ENCODE measurements at places on chromosomes 3 and 15.

- DNase-seq: no peak
Measured at GRCh38 chr15:40115670-40116093, 7.0 kb upstream of the BMF start.

DNA sequence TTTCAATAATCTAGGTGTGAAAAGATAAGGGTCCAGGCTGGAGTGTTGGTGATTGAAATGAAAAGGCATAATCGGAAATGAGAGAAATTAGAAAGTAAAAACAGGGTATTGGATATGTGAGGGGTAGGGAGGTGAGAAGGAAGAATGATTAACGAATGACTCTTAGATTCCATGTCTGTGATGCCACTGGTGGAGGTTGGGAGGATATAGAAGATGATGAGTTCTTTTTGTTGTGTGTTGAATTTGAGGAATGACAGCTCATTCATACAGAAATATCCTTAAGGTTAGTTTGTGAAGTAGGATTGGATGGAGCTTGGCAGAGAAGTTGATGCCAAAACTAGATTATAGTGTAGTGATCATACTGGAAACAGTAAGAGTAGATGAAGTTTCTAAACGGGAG, 72.2 kb upstream of the CCNL1 start:
- no peak for DNase-seq

DNA sequence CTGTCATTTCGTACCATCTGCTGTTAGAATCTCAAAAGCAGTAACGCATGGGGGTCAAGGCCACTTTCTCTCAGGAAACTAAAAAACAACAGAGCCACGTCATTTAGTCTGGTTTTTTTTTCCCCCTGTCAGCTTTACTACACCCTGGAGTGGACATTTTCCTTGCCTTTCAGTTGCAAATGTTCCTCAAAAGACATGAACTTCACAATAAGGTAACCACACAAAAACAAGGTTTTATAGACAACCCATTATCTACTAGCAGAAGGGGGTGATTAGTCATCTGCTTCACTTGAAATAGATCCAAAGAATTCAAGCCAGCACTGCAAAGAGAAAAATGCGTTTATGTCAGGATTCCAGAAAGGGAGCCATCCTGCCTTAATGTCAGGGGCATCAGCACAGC, 171.8 kb upstream of the CDIN1 start:
- DNase-seq: no peak

GRCh38 chr3:52679199-52679538, 6.5 kb downstream of the PBRM1 start:
- no peak for DNase-seq

DNA sequence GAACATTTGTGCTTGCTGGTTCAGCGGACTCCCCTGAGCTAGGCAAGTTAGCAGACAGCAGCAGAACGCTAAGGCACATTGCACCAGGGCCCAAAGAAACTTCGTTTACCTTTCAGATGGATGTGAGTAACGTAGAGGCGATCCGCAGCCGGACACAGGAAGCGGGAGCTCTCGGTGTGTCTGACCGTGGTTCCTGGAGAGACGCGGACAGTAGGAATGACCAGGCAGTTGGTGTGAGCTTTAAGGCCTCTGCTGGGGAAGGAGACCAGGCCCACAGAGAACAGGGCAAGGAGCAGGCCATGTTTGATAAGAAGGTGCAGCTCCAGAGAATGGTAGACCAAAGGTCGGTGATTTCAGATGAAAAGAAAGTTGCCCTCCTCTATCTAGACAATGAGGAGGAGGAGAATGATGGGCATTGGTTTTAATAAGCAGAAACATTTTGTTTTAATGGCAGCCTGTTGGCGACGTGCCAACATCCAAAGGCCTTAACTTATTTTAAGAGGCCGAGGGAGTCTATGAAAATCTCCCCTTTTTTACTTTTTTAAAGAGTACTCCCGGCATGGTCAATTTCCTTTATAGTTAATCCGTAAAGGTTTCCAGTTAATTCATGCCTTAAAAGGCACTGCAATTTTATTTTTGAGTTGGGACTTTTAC, 27.9 kb downstream of the SYNM start:
- no peak for DNase-seq

- no peak for DNase-seq
Measured at GRCh38 chr3:194471863-194472262, 14.9 kb downstream of the ATP13A3 start.

DNA sequence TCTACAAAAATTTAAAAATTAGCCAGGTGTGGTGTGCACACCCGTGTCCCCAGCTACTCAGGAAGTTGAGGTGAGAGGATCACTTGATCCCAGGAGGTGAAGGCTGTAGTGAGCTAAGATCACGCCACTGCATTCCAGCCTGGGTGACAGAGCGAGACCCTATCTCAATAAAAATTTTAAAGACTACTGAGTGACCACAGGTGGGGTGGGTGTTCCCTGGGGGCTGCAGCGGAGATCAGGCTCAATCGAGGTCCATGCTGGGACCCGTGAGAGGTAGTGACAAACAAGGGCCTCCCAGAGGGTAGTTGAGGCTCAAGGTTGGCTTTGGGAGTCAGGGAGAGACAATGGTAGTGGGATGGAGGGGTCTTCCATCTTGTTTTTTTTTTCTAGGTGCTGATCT, 38.9 kb upstream of the LIMD1 start:
- DNase-seq: no peak

GRCh38 chr3:123081718-123082369, 15.0 kb downstream of the PDIA5 start:
- no peak for DNase-seq

DNA sequence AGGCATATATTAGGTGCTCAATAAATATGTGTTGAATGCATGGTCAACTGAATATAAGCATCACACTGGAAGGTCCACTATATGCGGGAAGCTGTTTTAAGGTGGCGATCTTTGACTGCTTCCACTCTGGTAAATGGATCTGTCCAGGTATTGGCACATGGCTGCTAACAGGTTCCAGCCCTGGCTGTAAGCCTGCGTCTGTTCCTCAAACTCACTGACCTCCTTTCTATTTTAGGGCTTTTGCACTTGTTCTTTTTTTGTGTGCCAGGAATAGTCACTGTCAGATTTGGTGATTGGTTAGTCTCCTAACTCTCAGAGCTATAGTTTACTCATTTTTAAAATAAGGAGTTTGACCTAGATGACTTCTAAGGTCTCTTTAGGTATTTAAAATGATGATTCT, 46.2 kb downstream of the ADAMTSL3 start:
- DNase-seq: no peak

GRCh38 chr3:10432931-10433330, 72.5 kb downstream of the ATP2B2 start:
- no peak for DNase-seq

- no peak for DNase-seq
Measured at GRCh38 chr3:129773691-129774663, 119.5 kb downstream of the TMCC1 start.

DNA sequence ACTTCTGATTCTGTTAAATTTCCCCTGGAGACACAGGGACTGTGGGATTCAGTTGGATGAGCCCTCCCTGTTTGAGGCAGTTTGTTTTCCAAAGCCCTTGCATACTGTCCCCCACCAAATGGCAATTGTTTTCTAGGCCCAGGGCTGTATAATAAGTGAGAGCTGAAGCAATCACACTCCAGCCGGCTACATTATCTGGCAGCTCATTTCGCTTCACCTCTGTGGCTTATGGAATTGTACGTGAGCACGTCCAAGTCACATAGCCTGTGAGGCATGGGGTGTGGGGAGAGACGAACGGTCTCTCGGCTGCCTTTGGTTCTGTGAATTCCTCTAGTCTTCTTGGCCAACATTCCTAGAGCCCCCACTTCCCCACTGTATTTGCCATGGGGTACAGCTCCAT, 10.7 kb downstream of the RBP2 start:
- no peak for DNase-seq

DNA sequence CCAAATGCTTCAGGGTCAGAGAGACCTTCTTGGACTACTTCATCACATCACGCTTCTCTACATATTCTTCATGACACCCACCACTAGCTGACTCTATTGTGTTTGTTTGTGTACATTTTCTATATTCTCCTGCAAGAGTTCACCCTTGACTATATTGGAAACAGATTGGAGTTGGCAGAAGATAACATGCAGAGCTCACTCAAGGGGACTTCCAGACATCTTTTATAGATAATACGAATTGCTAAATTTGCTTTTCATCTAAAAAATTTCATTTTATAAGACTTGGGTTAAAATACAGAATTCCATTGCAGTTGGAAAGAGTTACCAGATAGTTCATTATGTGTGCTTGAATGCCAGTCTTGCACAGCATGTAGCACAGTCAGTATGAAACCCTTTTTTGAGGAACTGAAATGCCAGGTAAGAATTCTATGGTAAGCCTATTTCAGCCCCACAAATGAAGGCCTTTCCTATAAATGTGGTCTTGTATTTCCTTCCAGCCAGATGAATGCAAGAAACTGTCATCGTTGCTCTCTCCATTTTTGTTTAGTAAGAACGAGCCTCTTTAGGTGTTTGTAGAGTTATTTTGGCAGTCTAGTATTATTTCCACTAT, 177.6 kb downstream of the GHSR start:
- DNase-seq: no peak

DNA sequence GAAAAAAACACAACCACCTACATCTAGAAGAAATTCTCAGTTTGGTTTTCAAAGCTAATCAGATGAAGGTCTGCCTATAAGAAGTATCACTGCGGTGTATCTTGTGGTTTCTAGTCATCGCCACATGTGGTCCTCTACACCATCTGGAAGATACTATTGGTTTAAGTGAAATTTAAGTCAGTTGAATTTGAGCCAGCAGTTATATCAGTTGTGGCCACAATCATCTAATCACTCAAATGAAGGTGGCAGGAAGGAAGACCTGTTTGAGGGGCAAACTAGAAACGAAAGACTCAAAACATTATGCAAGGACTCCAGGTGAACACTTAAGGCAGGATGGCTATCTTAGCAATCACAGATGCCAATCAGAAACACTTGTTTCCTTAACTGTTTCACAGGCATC, 48.7 kb downstream of the ETV5 start:
- DNase-seq: no peak

DNA sequence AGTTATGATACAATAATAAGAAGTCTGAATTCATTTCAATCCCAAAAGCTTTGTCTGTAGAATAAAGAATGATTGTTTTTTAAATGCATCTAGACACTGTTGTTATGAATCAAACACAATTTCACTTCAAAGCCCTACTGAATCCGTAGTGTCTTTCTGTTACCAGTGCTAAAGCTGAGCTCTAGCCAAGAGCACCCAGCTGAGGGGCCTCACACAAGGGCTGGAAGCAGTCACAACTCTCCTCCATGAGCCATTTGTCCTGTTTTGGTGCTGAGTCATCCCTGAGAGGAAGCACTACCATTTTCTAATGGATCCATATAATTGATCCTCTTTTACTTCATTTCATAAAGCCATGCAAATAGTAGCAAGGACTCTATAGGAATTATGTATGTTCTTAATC, 158.2 kb upstream of the ANKRD28 start:
- no peak for DNase-seq

DNA sequence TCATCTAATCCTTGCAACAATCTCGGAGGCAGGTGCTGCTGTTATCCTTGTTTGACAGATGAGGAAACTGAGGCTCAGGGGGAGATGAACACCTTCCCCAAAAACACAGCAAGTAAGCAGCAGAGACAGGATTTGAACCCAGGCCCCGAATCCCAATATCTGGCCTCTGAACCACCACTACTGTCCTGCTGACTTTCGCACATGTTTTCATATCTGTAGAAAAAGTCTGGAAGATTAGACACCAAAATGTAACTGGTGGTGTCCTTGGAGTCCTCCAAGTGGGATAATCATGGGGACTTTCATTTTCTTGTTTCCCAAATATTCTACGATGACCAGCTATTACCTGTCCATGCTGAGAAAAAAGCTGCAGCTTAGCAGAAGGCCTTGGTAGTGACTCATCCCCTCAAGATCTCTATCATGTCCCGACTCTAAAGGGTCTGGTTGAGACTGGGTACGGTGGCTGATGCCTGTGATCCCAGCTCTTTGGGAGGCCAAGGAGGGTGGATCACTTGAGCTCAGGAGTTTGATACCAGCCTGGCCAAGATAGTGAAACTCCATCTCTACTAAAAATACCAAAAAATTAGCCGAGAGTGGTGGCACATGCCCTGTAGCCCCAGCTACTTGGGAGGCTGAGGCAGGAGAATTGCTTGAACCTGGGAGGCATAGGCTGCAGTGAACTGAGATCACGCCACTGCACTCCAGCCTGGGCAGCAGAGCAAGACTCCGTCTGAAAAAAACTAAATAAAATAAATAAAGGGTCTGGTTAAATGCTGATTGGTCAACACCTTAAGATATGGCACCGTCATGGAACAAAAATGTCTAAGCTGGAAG, 8.6 kb downstream of the IRAK2 start:
- no peak for DNase-seq

DNA sequence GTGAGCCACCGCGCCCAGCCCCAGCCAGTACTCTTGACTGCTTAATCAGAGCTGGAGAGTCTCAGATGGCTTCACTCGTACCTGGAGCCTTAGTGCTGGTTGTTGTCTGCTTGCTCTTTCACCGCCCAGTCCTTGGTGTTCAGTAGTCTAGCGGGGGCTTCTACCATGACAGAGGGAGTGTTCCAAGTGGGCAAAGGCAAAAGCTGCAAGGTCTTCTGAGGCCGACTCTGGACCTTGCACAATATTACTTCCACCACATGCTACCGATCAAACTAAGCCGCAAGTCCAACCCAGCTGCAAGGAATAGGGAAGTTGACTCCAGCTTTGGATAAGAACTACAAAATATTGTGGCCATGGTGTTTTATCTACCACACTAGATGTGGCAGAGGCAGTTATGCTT, 6.6 kb downstream of the PARL start:
- DNase-seq: no peak

DNA sequence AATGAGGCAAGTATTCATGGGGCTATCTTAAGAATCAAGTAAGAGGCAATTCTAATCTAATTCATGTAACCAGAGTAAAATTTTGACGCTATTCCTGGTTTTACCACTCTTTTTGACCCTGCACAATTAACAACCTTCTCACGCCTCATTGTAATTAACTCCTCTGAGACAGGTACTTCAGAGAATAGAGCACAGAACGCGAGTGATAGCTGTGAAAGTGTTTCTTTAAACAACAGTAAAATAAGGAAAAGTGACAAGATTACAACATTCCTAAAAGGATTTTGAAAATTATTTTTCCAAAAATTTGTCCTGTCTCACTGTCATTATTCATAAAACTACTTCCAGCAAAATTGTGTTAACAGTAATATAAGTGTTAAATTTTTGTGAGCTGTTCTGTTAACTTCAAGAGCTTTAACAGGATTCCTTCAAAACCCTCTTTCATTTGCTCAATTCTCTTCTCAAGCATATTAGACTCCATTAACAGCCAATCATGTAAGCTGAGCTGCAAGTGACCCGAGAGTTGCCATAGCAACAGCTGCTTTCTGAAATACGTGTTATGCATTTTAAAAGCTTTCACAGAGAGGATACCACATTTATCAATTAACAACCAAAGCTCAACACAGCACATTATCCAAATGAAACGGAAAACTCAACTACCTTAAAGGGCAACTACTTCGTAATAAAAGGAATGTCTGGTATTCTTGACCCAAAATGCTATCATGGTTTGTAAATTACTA, 93.1 kb downstream of the STAG1 start:
- no peak for DNase-seq

DNA sequence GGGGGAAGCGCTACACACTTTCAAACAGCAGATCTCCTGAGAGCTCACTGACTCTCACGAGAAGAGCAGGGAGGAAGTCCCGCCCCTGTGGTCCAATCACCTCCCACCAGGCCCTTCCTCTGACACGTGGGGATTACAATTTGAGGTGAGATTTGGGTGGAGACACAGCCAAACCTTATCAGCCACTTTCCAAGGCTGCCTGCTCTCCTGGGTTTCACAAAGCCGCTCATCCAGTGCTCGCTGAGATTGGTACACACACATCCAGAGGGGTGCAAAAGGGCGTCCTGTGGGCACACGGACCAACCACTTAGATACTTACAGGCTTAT, 23.1 kb downstream of the XXYLT1 start:
- no peak for DNase-seq

Measured in activated gamma-delta T cell (primary cell).